Activated CD4-positive, alpha-beta T cell treated with anti-CD3 and anti-CD28 coated beads, Interleukin-2, Interleukin-6, amounts not matched to agents 100 ng/mL and 50 ng/mL, durations not matched to agents 16 hours and 8 hours (primary cell): ENCODE measurements at places on chromosomes 4 and X.
A peak's percentile ranks its signal among the peaks of the same experiment; 100 is the strongest.

GRCh38 chr4:154916068-154916467 lies 135.0 kb downstream of the RBM46 start:
- DNase-seq, result no peak

GRCh38 chrX:9635803-9636202 lies 129.8 kb downstream of the GPR143 start:
- DNase-seq, result no peak

DNA sequence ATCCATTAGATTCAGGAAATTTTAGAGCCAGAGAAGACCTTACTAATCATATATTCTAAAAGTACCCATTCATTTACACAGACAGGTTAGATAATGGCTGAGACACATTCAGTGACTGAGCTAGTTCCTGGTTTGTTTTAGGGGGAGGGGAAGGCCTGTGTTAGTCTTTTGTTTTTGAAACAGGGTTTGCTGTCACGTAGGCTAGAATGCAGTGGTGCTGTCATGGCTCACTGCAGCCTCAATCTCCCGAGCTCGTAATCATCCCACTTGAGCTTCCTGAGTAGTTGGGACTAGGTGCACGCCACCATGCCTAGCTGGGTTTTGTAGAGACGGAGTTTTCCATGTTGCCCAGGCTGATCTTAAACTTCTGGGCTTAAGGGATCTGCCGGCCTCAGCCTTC lies 10.1 kb downstream of the RBPJ start:
- DNase-seq, result no peak

- DNase-seq, result no peak
These were observed 327.3 kb downstream of the MAPK10 start for GRCh38 chr4:86032476-86033022.

DNA sequence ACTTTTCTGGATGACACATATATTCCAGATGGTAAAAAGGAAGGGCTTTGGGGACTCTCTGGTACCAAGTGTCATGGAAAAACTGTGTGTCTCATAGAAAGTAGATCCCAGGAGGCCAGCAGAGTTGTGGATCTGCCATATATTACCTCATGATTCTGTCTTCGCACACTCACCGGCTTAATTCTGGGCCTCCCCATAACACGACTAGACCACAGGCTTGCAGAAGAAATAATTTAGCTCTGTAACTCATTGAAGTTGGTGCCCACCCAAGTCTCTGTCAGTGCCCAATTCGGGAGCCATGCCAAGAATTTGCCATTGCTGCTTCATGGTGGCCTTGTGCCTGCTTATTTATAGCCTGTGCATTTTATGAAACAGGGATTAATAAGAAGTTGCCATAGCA lies 104.5 kb downstream of the AR start:
- DNase-seq, result no peak

GRCh38 chr4:127772769-127773671 lies 9.1 kb upstream of the HSPA4L start:
- no peak for DNase-seq

GRCh38 chrX:44010626-44011025 lies 37.4 kb upstream of the NDP start:
- DNase-seq, result no peak

GRCh38 chr4:6177587-6178197 lies 22.7 kb downstream of the JAKMIP1 start:
- peak; percentile 85 for DNase-seq

GRCh38 chrX:46754036-46754435 lies 4.9 kb downstream of the SLC9A7 start:
- no peak for DNase-seq

DNA sequence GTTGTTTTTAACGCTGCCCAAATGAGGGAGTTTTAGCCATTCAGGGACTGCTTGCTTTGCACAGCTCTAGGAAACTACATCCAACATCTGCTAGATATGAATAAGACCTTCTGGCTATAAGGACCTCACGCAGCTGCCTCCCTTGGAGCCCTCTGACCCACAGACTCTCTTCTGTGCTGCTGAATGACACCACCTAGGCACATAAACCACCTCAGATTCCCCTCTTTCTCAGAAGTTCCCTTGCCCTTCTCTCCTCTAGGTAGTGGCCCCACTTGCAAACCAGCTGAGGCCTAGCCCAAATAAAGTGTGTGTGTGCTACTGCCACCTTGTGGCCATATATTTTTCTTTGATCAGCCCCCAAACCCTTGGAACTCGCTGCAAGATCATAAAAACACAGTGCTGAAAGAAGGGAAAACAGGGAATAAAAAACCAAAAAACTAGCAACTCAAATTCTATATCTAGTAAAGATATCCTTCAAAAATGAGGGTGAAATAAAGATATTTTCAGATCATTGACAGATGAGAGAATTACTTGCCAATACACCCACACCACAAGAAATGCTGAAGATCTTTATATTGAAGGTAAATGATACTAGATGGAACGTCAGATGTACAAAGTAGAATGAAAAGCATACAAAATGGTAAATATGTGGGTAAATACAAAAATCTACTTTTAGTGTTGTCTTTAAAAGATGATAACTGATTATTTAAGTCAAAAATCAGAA lies 265.9 kb downstream of the ADAMTS3 start:
- DNase-seq, result peak; percentile 58

DNA sequence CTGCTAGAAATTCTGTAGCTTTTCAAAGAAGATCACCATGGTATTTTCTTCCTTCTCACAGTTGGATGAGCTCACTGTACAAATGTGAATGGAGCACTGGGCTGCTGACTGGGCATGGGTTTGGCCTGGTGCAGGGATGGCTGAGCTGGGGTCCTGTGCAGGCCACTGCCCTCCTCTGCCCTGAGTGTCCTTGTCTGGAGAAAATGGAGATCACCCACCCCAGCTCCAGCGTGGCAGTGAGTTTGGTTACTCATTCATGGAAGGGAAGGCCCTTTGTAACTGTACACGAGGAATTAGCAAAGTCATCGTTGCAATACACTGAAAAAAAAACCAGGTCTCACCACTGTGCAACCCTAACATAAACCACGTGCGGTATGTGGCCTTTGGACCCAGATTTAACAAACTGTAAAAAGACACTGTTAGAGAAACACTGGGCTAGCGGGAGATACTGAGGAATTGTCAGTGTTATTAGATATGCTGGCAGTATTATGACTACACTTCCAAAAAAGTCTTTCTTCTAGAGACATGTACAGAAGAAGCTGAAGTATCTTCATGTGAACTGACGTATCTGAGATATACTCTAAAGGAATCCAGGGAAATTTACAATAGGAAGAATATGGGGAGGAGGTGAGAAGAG lies 16.1 kb upstream of the TBC1D14 start:
- DNase-seq, result peak; percentile 46

DNA sequence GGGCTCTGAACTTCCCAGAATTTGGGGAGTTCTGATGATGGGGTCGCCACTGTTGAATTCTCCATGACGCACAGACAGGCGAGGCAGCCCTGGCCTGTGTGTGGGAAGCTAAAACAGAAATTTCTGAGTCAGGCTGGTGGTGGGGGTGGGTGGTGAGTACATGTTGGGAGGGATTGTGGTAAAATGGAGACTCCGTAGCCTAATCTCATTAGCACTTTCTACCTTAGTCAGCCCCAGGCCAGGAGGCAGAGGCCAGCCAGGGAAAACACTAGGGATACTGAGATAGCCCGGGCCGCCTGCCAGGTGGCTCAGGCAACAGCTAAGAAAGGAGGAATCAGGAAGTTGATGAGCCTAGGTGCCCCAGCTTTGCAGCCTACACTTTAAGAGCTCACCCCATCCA lies 39.3 kb upstream of the NHSL2 start:
- no peak for DNase-seq

DNA sequence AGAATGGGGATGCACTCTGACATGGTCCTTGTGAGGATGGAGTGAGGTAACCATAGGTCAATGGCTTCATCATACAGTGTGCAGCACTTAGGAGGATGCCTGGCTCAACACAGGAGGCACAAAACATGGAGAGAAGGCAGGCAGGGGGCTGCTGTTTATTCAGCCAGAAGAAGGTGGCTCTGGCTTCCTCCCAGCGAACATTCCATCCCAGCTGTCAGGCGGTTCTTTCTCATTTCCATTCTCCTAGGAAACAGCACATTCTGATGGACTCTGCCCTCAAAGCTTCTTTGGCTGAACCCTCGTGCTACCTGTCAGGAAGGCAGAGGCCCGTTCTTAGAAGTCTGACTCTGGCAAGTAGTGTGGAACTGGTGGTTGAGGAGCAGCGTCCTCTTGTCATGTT lies 18.6 kb downstream of the STK32B start:
- DNase-seq, result no peak
